Activated T-cell treated with anti-CD3 and anti-CD28 coated beads for 1 hour (primary cell): ENCODE measurements at places on chromosomes 5 and 9.

- no peak for DNase-seq
Measured at GRCh38 chr9:115261656-115262081, 143.7 kb upstream of the TNC start.

GRCh38 chr5:115939059-115939458 is 23.2 kb upstream of the LVRN start:
- DNase-seq: no peak

- no peak for DNase-seq
Measured at GRCh38 chr5:59300930-59301329, 592.6 kb downstream of the PDE4D start.

GRCh38 chr9:77218612-77219011 is 41.3 kb downstream of the VPS13A start:
- DNase-seq: no peak

GRCh38 chr5:108753877-108754276 is 6.2 kb downstream of the FER start:
- no peak for DNase-seq

GRCh38 chr5:131649161-131649560 is 14.1 kb upstream of the RAPGEF6 start:
- DNase-seq: no peak

- DNase-seq: no peak
Measured at GRCh38 chr5:124888050-124888506, 141.6 kb upstream of the ZNF608 start.

DNA sequence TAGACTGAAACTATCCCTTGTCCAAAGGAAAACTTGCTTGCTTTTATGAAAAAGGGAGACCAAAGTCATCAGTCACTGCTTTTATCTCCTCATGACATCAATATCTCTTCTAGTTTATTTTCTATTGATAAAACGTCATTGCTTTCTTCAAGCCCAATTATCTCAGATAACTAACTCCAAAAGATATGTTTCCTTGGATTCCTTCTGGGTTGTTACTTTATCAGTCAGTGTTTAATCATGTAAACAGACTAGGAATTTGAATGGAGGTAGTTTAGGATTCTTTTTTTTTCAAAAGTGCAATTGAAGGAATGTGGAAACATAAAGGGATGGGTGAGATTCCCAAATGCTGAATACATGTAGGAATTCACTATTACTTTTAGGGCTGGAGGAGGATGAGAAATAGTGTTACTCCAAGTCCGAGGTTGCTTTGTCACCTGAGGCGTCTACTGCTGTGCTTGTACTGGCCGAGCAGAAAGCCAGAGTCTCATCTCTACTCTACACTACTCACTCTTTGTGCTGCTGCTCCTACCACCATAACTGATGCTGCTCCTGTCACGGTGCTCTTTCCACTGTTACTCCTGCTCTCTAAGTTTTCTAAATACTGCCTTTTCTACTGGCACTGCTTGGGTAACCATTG is 1697.1 kb upstream of the NUDT12 start:
- no peak for DNase-seq

- DNase-seq: no peak
Measured at GRCh38 chr5:40227931-40228330, 451.8 kb upstream of the PTGER4 start.

DNA sequence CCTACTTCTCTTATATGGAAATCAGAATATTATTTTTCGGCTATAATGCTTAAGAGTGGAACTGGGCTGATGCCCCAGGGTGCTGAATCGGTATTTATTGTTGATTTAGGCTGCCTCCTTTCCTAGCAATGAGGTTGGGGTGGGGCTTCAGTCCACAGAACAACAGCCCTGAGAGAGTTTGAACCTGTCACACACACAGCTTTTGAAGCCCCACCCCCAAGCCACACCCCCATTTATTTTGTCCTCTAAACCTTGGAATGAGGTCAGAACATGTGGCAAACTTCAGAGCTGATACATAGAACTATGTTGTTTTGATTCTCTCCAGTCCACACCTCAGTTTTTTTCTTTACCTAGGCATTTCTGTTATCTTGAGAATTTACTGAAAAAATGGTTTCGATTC is 51.7 kb upstream of the CAMK4 start:
- DNase-seq: no peak

DNA sequence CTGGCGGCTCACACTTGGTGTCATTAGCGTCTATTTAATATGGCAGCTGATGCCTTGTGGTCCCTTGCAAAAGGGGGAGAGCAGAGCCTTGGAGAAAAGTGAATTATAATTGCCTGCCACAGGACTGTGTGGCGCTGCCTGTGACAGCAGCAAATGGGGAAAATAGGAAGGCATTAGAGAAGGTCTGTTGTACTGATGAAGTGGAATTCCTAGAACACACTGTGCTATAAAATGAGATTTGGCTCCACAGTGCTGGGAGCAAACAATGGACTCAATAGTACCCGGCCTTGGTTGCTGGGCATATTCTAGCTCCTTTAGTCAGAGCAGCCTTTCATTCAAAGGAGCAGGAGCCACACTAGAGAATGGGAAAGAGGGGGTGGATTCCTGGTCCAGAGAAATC is 21.3 kb downstream of the SEMA6A start:
- DNase-seq: no peak

- no peak for DNase-seq
Measured at GRCh38 chr9:96494215-96494800, 44.3 kb downstream of the HABP4 start.

- DNase-seq: no peak
Measured at GRCh38 chr5:130260481-130260880, 356.2 kb downstream of the CHSY3 start.
